SK-N-MC (cell line): ENCODE measurements at places on chromosomes 3 and 15.

GRCh38 chr3:182482705-182483104 is 310.6 kb upstream of the ATP11B start:
- DNase-seq: no peak

GRCh38 chr3:39126532-39127071 is 19.1 kb downstream of the TTC21A start:
- no peak for DNase-seq

DNA sequence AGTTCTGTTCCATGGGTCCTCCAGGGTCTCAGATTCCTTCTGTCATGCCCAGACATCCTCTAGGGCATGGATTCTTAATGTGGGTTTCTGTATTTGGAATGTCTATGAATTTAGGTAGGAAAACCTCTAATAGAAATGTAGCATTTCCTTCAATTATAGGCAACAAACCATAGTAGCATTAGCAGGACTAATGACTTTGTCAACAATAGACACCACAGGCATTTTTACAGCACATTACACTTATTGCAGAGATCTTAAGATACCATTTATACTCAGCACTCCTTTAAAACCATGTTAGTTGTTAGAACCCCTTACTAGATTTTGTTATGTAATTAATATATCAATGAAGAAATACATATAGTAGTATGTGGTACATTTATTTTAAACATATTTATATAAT is 77.8 kb upstream of the TBC1D5 start:
- DNase-seq: no peak

GRCh38 chr3:128107834-128108233 is 15.8 kb downstream of the RUVBL1 start:
- DNase-seq: no peak

DNA sequence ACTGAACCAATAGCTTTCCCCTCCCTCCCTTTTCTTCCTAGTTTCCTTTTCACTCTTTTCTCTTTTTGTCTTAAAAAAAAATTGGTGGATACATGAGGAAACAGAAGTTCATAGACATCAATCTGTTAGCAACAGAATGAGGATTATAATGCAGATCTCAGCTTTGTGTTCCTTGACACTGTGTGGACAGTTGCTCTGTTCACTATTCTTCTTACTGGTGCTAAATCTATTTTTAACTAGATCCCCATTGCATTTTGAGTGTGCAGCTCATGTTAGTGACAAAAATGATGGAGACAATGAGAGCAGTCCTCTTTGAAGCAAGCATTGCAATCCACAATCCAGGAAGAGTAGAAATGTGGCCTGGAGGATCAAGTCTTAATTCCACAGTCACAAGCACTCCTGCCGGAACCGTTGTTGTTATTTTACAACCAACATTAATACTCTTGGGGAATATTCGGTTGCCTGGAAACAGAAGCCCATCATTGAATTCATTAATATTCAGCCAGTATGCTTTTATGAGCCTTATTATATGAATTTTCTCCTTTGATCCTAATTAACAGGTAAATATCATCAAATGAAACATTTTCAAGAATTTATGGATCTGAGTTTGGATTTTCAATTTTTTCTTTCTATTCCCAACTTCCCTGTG is 1016.8 kb downstream of the NTRK3 start:
- no peak for DNase-seq

- DNase-seq: no peak
Measured at GRCh38 chr3:108447096-108447847, 63.1 kb downstream of the MYH15 start.

DNA sequence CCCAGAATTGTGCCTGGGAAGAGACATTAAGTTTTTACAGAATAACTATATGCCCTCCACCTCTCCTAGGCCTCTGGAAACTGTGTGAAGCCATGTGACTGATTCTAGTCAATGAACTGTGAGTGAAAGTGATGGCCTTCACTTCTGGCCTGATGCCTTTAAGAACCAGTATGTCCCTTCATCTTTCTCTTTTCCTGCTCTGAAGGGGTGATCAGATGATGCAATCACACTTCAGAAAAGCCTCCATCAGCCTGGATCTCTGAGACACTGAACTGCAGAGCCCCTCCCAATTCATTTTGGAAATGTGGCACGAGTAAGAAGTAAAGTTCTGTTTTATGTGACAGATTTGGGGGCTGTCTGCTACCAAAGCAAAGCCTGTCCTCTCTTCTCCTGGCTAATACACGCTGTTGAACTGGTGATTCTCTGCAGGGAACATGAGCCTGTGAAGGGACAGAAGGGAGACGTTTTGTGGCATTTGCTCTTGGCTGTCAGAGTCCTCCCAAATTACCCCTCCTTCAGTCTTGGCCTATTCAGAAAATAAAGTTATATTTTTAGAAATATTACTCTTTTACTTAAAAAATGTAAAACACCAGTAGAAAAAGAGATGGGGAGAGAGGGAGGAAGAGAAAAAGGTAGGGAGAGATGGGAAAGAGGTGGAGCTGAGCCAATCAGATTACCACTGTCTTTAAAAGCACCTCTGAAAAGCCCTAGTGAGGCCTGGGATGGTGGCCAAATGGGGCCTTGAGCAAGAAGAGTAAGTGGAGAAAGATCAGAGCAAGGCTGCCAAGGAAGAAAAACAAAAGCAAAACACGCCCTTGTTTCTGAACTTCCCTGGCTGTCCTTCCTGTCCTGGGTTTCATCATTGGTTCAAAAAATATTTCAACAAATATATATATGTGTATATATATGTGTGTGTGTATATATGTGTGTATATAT is 40.9 kb upstream of the RYK start:
- no peak for DNase-seq

GRCh38 chr3:62818347-62818746 is 56.9 kb downstream of the CADPS start:
- no peak for DNase-seq
